ENCODE measurements at places on chromosomes 3 and 15.

GRCh38 chr3:65130782-65131181, 443.0 kb upstream of the ADAMTS9 start:
- DNase-seq: no peak

- DNase-seq: no peak
Observed at GRCh38 chr3:24290596-24290995, 204.1 kb downstream of the THRB start.

- no peak for DNase-seq
Observed at GRCh38 chr3:5274091-5274490, 86.6 kb downstream of the EDEM1 start.

DNA sequence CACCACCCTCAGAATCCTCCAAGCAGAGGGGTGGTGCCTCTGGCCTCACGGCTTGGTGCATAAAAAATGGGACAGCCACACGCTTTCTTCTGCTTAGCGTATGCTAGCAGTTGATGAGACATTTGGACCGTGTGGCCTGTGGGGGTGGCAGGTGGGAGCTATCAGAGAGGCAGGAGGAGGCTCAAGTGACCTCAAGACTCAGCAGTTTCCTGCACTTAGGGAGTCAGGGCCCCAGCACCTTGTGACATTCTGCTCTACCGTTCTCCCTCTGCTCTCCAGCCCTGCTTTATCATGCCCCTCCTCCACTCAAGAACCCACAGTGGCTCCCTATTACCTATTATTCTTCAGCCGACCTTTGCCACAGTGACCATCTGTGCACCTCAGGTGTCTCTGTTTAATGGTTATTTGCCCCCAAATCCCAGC, 41.0 kb upstream of the CGNL1 start:
- no peak for DNase-seq

- DNase-seq: no peak
Observed at GRCh38 chr15:80326270-80326669, 74.3 kb upstream of the CTXND1 start.

Measured in CD14-positive monocyte (primary cell).